RPMI8226 (cell line): ENCODE measurements at places on chromosomes 2 and 18.
A peak's percentile ranks its signal among the peaks of the same experiment; 100 is the strongest.

DNA sequence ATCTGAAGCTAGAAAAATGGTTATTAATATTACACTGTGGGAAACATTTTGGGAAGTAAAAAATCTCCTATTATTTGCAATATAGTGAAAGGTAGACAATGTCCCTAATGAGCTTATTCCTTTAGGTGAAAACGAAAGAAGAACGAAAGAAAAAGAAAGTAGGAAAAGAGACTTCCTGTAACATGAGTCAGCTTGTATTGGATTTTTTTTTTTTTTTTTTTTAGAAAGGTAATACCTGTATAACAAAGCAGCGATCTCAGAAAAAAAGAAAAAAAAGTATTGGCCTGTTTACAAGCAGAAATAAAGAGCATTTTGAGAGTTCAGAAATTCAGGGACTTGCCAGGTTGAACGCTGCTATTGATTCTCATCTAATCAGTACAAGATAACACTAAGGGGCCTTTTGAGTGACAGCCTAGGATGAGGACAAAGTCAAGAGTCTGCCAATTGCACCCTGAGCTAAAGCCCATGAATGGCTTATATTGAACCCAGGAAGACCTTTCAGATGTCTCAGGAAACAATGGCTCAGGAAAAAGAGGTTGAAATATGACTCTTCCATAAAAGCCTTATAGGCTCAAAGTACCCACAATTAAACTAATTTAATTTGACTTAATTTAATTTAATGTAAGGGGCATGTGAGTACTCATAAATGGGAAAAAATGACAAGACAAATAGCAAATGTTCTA lies 615.6 kb upstream of the CDH2 start:
- no peak for DNase-seq

DNA sequence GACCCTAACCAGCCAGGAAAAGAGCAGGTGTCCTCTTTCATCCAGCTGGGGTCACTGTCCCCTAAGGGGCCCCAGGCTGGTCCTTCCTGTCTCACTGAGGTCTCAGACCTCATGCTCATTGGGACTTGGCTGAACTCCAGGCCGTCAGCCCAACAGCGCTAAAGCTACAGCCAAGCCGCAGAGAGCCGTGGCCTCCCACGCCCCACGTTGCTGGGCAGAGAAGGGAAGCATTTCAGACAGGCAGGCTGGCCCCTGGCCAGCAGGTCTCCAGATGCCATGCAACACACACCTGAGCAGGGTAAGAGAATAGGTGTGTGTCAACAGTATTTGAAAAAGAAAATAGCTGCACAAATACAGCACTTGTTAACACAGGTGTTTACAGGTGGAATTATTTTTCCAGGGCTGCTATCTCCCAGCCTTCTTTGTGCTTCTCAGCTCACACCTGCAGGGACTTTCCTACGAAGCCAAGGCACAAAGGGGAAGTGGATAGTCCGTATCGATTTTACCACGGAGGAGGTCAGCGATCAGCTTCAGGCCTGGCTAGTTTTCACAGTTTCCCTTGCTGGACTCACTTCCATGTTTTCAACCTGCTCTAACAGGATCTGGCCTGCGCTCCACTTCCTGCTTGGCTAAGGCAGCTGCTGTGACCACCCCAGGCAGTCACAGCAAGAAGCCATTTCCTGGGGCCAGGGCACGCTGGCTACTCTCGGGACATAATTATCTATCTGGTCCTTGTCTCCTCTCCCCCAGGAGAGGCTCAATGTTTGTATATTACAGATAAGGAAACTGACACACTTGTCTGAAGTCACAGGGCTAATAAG lies 156.1 kb upstream of the ID2 start:
- peak; percentile 100 for DNase-seq

DNA sequence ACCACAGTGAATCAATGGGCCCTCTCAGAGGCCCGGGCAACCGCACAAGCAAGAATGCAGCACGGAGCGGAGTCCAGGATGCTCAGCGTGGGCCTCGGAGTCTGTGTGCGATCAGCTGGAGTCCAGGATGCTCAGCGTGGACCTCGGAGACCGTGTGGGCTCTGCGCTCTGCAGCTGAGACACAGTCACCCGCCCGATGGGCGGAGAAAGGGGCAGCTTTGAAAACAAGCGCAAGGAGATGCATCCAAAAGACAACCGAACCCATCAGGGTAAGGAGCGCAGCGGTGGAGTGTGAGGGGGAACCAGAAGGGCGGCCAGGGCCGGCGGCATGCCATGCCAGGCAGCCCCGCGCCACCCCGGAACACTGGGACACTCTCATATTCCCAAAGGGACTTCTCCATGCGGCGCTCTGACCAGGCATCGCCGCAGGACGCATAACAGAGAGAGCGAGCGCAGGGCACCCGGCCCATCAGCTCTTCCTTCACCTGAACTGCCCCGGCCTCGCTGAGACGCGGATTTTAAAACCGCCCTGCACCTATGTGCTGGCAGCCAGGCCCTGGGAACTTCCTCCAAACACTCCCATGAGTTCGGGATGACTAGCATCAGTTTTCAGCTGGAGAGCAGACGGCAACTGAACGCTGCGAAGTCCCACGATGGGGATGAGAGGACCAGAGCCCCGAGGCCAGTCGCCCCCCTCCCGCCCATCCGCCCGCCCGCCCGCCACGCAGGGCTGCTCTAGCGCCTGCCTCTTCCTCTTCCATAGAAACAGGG lies 44.7 kb downstream of the MC5R start:
- no peak for DNase-seq

- no peak for DNase-seq
These were observed 51.5 kb upstream of the MGAT5 start for GRCh38 chr2:134202371-134202770.

DNA sequence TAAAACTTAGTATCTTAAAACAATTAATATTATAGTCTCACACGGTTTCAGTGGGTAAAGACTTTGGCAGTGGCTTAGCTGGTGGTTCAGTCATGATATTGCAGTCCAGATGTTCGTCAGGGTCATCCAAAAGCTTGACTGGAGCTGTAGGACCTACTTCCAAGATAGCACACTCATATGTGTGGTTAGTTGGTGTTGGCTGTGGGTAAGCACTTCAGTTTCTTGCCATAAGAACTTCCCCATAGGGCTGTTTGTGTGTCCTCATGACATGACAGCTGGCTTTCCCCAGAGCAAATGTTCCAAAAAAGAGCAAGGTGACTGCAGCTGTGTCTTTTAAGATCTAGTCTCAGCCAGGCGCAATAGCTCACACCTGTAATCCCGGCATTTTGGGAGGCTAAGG lies 48.5 kb upstream of the EPC2 start:
- DNase-seq, result no peak

- peak; percentile 38 for DNase-seq
These were observed 426.7 kb upstream of the SMIM21 start for GRCh38 chr18:75854174-75854573.

DNA sequence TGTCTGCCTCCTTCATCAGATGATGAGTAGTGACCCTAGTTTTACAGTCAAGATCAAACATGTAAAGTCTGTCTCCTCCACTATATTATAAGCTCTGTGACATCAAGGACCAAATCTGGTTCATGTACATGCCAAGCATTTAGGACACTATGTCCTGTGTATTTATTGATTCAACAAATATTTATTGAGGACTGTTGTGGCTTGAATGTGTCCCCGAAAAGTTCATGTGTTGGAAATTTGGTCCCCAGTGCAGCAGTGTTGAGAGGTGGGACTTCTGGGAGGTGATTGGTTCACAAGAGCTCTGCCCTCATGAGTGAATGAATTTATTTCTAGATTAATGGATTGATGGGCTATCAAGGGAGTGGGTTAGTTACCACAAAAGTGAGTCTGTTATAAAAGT lies 46.6 kb upstream of the FRZB start:
- no peak for DNase-seq

DNA sequence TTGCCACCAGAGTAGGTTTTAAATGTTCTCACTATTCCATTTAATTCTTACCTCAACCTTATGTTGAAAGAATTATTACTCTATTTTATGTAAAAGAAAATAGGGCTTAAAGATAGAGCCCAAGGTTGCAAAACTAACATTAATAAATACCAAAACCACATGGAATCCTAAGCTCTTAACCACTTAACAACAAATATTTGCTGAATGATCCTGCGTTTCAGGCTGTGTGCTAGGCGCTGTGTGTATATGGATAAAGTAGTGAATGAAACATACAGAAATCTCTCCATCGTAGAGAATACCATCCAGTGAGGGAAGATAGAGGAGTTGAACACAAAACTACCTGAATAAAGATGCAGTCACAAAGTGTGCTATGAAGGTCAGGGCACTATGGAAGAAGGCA lies 485.1 kb downstream of the THSD7B start:
- DNase-seq, result no peak

- no peak for DNase-seq
These were observed 31.6 kb downstream of the GBX2 start for GRCh38 chr2:236136538-236136937.

DNA sequence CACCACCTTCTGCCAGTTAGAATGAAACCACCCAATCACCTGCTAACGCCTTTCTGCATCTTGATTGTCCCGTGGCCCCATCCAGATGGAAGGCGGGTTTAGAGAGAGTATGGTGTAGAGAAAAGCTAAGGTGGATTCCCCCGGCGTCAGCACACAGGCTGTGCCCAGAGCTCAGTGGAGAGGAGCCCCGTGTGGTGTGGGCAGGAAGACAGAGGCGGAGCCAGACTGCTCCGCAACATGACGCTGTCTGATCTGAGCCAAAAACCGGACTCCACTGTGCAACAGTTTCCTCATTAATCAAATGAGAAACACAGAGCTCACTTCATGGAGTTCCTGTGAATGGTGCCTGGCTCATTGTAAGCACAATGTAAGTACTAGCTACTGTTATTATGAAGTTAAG lies 448.1 kb upstream of the SMIM21 start:
- DNase-seq, result no peak

GRCh38 chr2:138718405-138718804 lies 61.8 kb downstream of the NXPH2 start:
- no peak for DNase-seq

GRCh38 chr18:54239601-54240000 lies 15.1 kb upstream of the MBD2 start:
- DNase-seq, result no peak

GRCh38 chr18:59514203-59514602 lies 155.1 kb upstream of the LMAN1 start:
- no peak for DNase-seq

GRCh38 chr2:158473719-158474392 lies 17.1 kb downstream of the PKP4 start:
- no peak for DNase-seq

DNA sequence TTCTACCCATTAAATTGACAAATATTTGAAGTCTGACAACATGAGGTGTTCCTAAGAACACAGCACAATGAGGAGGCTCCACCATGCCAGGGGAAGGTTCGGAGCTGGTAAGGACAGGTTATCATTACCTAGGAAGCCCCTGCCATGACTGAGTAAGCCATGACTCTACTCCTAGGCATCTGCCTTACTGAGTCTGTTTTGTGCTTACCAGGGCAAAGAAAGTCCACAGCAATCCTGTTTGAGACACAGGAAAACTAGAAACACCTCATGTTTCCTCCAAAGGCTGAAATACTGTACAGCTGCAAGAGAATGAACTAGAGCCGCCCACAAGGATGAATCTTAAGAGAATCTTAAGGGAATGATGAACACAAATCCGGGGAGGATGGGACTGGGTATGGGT lies 11.6 kb downstream of the TGFBRAP1 start:
- DNase-seq, result no peak

DNA sequence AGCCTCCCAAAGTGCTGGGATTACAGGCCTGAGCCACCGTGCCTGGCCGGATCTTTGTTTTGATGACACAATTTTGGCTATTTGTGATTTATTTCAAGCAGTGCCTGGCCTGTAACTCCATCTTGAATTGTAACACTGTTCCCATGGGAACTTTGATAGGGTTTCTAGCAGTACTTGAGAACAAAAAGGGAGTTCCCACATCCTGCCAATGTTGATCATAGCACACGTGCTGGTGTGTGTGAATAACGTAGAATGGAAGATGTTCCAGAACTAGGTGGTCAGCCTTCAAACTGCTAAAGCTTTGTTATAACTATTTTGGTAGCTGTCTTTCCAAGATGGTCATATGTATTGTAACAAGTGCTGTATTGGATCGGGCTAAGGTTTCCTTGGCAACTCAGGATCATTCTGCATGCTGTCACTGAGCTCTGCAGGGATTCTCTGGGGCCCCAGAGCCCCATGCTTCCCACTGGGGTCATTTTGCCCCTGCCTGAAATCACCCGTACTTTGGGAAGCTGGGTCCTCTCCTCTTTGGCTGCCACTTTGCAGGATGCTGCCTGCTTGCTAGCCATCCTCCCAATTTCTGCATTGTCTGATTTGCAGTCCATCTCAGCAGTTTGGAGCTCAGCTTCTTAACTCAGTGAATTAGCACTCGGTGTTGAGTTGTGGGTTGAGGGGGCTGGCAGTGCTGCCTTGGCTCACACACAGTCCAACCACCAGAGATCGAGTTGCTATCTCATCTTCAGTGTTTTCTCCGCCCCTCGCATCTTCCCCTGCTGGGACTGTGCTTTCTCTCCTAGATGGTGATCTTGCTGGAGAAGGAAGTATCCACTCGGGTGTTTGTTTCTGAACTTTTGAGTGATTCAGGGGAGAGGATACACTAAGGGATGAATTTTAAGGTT lies 26.8 kb downstream of the SH3RF3 start:
- DNase-seq, result no peak

- no peak for DNase-seq
These were observed 19.3 kb upstream of the CPS1 start for GRCh38 chr2:210536973-210537650.

- no peak for DNase-seq
These were observed 124.9 kb upstream of the PIEZO2 start for GRCh38 chr18:11274144-11274794.

GRCh38 chr2:48589170-48589767 lies 28.4 kb upstream of the GTF2A1L start:
- DNase-seq, result peak; percentile 31

DNA sequence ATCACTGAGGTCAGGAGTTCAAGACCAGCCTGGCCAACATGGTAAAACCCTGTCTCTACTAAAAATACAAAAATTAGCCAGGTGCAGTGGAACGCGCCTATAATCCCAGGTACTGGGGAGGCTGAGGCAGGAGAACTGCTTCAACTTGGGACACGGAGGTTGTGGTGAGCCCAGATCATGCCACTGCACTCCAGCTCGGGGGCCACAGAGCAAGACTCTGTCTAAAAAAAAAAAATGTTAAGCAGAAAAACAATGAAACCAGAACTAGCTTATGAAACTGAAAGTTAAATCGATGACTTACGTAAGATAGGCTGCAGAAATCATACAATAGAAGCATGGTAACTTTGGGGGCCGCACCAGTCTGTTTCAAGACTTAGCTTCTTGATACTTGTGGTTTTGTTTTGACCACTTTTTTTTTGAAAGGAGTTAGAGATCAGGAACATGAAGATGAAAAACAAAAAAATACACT lies 6.2 kb upstream of the GPR155 start:
- DNase-seq, result peak; percentile 80

- DNase-seq, result no peak
These were observed 4.8 kb upstream of the ZAP70 start for GRCh38 chr2:97708608-97709007.
